ENCODE measurements at places on chromosomes 6 and 20.

DNA sequence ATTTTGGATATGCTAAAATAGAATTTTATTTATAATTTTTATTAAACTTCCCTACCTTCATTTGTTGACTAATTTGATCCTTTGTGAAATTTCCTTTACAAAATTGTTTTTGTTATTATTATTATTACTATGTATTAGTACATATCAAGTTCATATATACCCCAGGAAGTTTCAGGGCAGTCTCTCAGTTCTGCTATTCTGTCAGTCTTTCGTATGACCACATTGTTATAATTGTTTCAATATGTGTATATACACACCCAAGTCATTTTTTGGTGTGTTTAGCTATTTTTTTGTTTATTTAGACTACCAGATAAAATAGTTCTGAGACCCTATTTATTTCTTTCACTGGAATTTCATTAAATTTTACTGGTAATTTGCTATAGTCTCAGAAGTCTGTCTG, 72.1 kb downstream of the NKAIN2 start:
- no peak for DNase-seq

DNA sequence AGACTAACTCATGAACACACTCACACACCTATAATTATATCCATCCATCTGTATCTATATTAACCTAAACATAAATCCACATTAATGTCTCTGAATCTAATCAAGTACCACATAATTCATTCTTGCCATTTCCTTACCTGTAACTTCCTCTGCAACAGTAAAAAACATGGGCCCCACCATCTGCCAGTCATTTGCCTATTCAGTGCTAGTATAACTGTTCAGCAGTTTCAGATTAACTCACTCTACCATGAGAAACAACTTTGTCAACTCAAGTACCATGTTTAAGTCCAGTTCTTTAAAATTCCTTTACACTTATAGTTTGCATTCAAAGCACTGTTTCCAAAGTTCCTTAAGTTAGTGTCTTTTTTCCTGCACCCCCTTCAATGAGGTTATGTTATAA, 68.8 kb downstream of the LAMP5 start:
- no peak for DNase-seq

- no peak for DNase-seq
Measured at GRCh38 chr20:21241406-21241805, 61.7 kb upstream of the XRN2 start.

GRCh38 chr6:142172758-142173157, 25.7 kb downstream of the VTA1 start:
- no peak for DNase-seq

GRCh38 chr20:47878601-47879027, 93.3 kb upstream of the SULF2 start:
- DNase-seq = no peak

DNA sequence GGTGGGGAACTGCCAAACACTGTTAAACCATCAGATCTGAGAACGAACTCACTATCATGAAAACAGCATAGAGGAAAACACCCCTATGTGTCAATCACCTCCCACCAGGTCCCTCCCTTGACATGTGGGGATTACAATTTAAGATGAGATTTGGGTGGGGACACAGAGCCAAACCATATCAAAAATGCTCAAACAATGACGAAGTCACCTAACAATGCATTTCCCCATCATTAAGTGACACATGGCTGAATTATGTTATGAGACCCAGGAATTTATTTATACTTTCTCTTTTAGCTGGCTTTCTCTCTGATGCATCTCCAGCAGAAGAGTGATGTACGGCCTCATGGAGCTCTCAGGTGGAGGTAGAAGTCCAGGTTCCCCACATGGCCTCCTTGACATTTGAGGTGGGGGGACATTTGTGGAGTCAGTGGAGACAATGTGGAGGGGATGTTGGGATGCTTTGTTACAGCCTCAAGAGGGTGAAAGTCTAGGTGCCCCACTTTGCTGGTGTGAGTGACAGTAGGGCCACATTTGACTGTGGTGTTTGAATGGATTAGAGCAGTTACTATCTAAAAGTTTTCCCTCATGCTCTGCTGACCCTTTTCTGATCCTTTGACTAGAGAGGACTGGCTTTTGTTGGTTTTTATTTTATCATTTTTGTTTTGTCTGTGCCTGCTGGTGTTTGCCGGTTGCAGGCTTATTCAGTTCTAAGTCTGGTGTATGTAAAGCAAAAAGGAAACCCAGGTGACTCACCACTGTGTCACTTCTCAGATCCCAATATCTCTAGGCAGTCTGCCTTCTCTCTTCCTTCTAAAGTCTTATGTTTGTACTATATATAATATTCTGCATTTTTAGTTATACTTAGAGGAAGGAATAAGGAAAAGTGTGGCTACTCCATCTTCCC, 18.5 kb upstream of the DCBLD1 start:
- no peak for DNase-seq

DNA sequence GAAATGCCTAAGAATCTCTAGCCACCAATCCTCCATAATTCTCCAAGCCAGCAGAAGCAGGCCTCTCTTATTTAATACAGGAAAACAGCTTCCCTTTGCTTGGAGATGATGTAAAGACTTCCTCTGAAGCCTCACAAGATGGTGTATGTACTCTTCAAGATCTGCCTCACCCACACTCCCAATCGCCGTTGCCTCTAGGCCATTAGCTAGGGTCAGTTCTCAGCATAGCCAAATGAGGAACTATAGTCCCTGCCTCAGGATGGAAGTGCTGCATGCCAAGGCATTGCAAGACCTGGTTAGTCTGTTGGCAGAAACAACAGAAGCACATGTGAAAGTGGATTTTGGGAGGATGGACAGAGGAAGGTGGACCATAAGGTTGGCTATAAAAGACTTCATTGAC, 139.1 kb downstream of the SCML4 start:
- DNase-seq = no peak

DNA sequence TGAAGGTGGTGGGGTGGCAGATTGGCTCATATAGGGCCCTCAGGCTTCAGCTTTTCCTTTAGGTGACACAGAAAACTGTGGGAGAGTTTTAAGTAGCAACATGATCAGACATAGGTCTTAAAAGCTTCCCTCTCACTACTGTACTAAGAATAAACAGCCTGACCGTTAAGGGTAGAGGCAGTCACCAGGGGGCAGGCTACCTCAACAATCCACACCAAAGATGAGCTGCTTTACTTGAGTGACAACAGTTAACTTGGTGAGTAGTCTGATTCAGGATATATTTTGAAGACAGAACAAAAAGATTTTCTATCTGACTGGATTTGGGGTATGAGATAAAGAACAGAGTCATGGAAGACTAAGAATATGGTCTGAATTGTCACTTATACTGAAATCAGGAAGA, 193.1 kb upstream of the SHLD1 start:
- DNase-seq = no peak

DNA sequence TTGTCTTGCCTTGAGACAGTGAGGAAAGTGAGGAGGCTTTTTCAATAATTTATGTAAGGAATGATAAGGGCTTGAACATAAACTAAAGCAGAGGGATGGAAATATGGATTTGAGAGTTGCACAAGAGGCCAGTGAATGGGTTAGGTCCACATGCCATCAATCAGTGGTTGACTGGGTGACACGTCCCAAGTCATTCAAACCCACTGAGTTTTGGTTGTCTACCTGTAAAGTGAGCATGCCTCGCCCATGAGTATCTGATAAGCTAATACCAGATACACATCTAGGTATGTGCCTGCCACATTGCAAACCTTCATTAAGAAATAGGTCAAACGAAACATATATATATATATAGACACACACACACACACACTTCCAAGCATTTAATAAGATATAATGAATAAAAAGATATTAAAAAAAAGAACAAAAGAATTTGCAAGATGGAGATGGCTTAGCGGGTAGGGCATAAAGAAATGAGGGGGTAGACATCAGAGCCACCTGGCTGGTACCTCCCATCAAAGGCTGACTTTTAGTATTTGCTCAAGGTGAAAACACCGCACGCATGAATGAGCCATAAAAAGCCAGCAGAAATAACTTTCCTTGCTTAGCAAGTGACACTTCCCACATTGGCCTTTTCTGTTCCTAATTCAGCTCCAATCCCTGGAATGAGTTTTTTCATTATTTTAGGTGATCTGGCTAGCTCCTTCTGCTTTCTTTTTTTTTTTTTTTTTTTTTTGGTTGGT, 109.1 kb upstream of the GGTLC1 start:
- no peak for DNase-seq

GRCh38 chr20:41152108-41152757, 14.9 kb downstream of the PLCG1 start:
- no peak for DNase-seq

DNA sequence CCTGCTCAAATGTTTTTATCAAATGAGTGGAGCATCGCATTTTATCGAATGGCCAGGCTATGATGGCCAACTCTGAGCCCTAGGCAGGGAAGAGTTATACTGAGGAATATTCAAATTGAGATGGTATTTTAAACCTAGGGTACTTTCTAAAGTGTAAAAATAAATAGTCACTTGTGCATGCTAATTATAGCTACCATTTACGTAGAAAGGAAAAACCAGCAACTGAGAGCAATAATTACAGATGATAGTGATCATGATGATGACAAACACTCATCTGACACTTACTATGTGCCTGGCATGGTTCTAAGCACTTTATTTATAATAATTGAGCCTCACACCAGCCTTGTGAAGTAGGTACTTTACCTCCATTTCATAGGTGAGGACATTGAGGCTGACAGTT, 455.7 kb downstream of the CD83 start:
- no peak for DNase-seq

GRCh38 chr6:35247642-35248231, 11.8 kb upstream of the ZNF76 start:
- no peak for DNase-seq

GRCh38 chr6:111487661-111488060, 4.6 kb upstream of the REV3L start:
- DNase-seq = no peak

- no peak for DNase-seq
Measured at GRCh38 chr6:12679341-12679740, 37.2 kb upstream of the PHACTR1 start.

DNA sequence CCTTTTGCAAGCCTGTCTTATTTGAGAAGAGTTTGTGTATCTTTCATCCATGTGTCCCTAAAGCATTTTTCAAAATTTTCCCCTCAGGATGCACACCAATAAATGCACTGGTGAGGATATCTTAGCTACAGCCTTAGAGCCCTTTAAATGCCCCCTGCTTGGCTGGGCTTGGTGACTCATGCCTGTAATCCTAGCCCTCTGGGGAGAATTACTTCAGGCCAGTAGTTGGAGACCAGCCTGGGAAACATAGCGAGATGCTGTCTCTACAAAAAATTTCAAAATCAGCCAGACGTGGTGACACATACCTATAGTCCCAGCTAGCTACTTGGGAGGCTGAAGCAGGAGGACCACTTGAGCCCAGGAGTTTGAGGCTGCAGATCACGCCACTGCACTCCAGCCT, 33.8 kb upstream of the PLCB4 start:
- DNase-seq = no peak

DNA sequence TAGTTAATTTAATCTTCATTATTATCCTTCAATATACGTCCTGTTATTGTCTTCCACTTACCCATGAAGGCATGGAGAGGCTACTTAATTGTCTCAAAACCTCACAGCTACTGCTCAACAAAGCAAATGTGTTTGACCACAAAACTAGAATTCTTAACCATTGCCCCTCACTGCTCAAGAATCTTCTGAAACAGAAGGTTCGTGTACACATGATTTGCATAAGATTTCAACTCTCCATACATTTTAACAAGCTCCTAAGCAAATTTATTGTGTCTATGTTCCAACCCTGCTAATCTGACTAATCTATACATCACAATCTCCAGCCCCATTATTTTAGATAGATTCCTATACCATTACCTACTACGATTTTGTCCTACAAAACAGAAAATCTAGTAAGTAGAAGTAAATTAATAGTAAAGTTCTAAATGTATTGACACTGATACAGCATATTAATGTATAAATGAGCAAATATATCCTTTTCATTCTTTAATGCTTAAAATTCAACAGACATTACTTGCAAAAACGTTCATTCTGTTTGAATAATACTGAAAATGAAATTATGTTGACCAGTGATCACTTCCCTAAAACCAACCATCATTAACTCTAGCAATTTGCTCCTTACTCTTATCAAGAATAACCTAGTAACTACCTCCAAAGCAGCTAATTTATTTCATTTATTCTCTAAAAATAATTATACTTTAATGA, 89.7 kb upstream of the RNF217 start:
- DNase-seq = no peak

- DNase-seq = no peak
Measured at GRCh38 chr6:144066741-144067484, 28.5 kb downstream of the SF3B5 start.

- DNase-seq = no peak
Measured at GRCh38 chr20:3616250-3616649, 46.9 kb downstream of the GFRA4 start.

- no peak for DNase-seq
Measured at GRCh38 chr6:132673376-132674094, 14.6 kb upstream of the TAAR1 start.

DNA sequence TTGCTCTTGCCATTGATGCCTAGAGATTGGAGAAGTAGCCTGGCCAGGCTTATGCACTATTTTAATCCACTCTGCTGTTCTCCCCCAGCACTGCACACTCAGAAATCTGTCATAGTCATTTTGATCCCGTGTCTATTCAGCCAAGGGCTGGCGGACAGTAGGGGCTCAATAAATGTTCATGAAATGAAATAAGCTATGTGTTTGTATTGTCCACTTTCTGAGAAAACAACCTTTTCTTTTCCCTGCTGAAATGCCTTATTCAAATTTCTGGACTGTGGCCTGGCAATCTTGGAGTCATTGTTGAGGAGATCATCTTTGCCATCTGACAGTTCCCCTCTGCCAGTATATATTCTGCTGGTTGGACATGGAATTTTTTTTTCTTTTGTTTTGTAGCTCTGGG, 550.4 kb upstream of the MAP3K7 start:
- no peak for DNase-seq

DNA sequence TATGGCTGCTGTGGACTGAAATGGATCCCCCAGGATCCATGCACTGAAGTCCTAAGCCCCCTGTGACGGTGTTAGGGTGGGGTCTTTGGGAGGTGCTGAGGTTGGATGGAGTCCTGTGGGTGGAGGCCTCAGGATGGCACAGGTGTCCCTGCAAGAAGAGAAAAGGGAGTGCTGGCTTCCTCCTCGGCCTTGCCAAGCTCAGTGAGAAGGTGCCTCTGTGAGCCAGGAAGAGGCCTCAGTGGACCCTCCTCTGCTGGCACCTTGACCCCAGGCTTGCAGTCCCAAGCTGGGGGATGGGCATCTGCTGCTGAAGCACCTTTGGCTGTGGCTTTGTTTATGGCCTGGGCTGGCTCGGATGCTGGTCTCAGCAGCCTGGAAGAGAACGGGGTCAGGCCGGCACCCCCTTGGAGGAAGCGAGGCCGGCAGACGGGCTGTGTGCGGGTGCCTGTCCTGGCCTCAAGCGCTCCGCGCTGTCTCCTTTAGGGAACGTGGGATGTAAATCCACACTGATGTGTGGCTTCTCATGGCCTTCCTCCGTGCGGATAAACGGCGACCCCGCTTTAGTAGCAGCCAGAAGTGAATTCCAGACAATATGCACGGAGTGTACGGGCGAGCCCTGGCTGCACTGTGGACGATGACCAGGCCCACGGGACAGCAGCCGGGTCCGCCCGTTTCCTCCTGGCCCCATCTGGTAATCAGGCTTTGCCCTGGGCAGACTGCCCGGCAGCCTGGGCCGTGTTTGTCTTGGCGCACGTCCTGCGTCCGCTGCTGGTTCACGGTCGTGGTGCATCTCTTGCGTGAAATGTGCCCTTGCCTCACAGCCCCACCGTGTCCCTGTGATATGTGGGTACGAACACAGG, 182.6 kb downstream of the ERMARD start:
- DNase-seq = no peak

All from stimulated activated CD8-positive, alpha-beta memory T cell treated with anti-CD3 and anti-CD28 coated beads, Interleukin-15, amount 100 ng/mL, for 4 hours (primary cell).